ENCODE measurements at places on chromosomes 11 and 22. TPM values are rescaled to one million over a fixed set of nuclear protein-coding genes. Genes with fewer than 3 reads are reported as not detected.
A peak's percentile ranks its signal among the peaks of the same experiment; 100 is the strongest.

- peaks cover 81% of the 10 kb centered on the region for H3K4me1 ChIP-seq
- no peak for DNase-seq
- no peaks in the 10 kb centered on the region for H3K27me3 ChIP-seq
- peaks cover 48% of the 10 kb centered on the region for H3K36me3 ChIP-seq
- H3K4me3 ChIP-seq: peak overlapping the region; percentile 26
These were observed 7.4 kb downstream of the EHD1 start for GRCh38 chr11:64870893-64871466.

GRCh38 chr11:70745451-70745850 is 347.1 kb downstream of the CTTN start:
- no peaks in the 10 kb centered on the region for H3K27me3 ChIP-seq
- no peak overlapping the region for H3K4me3 ChIP-seq
- peaks cover 3% of the 10 kb centered on the region for H3K36me3 ChIP-seq
- H3K27ac ChIP-seq: no peak overlapping the region

- no peak for DNase-seq
- no peak overlapping the region for H3K4me3 ChIP-seq
- peaks cover 7% of the 10 kb centered on the region for H3K4me1 ChIP-seq
- H3K27ac ChIP-seq: no peak overlapping the region
- no peaks in the 10 kb centered on the region for H3K27me3 ChIP-seq
These were observed 123.3 kb downstream of the METTL15 start for GRCh38 chr11:28231475-28231874.

GRCh38 chr22:43722444-43722843 is 89.7 kb downstream of the EFCAB6 start:
- no peak for DNase-seq
- no peaks in the 10 kb centered on the region for H3K27me3 ChIP-seq
- no peaks in the 10 kb centered on the region for H3K36me3 ChIP-seq
- no peaks in the 10 kb centered on the region for H3K4me1 ChIP-seq
- H3K27ac ChIP-seq: no peak overlapping the region

- no peak for DNase-seq
- no peaks in the 10 kb centered on the region for H3K27me3 ChIP-seq
- no peaks in the 10 kb centered on the region for H3K4me1 ChIP-seq
- H3K4me3 ChIP-seq: no peak overlapping the region
These were observed 531.1 kb downstream of the BRD1 start for GRCh38 chr22:49296561-49296960.

DNA sequence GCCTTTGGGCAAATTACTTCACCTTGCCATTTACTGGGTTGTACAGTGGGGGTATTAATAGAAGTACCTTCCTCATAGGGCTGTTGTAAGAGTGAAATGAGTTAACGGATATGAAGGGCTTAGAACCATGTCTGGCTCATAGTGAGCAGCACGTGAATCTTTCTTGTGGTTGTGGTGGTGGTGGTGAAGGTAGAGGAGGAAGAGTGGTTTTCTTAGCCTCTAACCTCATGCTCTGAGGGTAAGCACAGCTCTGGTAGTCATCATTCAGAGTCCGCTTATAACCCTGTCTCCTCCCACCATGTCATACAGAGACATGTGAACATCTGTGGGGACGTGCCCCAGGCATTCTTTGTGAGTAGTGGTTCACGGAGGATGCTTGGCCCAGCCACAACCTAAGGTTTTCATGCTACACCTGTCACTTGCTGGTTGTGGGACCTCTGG is 43.6 kb downstream of the TEAD1 start:
- no peaks in the 10 kb centered on the region for H3K36me3 ChIP-seq
- DNase-seq: no peak
- H3K4me3 ChIP-seq: no peak overlapping the region
- no peaks in the 10 kb centered on the region for H3K27me3 ChIP-seq
- H3K4me1 ChIP-seq: peaks cover 25% of the 10 kb centered on the region

DNA sequence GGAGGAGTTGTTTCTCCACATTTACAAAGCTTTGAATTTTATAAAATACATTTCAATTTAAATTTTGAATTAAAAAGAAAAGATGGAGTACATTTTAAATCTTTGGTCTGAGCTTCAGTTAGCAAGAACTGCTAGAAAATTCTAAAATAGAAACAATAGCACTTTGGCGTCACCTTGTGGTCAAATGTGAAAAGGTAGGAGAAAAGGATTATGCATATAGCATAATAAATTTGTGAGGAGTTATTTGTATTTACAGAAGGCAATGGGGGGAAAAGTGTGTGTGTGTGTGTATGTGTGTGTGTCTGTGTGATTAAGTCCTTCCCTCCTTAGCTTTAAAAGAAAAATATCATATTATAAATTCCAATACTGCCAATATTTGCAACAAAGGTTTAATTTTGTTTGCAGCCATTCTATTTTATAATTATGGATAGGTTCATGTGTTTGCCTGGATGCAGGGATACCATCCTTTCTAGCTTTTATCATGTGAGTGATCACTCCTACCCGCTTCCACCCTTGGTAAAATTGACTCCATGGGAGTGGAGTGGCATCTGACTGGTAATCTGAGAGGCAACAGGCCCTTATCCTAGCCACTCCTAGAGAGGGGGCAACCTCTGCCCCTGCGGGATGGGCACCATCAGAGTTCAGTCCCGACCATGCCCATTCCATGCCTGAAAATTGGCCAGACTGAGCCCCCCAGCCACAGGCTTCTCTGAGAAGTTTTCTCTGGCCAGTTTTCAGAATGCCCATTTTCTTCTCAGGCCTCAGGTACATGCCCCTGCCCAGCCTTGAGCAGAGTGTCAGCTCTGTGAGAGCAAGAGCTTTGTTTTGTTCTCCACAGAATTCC is 13.6 kb upstream of the LGR4 start:
- DNase-seq: peak; percentile 85
- no peaks in the 10 kb centered on the region for H3K4me1 ChIP-seq
- 0 out of 2 replicates have a peak, but pooled peaks cover 2% of the 10 kb centered on the region for H3K36me3 ChIP-seq
- H3K27ac ChIP-seq: no peak overlapping the region
- no peaks in the 10 kb centered on the region for H3K27me3 ChIP-seq

DNA sequence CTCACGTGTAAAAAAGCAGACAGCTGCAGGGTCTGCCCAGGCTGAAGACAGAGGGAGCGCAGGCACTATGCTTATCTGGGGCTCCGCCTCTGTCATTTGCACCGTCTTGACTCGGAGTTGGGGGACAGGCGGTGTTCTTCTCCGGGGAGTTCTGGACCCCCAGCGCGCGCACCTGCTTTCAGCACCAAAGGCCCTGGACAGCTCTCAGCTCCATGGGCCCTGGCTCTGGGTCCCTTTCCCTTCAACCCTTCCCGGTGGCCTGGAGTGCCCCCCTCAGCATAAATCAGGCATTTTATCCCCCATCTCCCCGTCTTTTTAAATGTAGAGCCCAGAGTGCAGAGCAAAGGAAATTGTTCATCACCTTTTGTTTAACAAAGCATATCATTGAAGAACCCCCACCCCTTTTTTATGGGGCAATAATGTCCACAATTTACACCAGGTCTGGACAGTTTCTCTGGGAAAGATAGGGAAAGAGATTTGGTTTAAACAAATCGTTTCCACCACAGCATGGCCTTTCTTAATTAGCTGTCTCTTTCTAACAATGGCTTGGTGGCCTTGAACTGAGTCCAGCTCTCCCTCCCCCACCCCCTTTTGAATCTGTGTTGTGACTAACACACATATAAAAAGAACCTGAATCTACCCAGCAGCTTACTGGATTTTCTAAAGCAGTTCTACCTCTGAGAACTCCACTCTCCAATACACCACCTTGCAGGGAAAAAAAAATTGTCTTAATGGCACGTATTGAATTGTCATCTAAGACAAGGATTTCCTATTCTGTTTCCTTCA is 1.7 kb downstream of the SEZ6L start:
- DNase-seq: no peak
- H3K4me1 ChIP-seq: no peaks in the 10 kb centered on the region
- H3K36me3 ChIP-seq: no peaks in the 10 kb centered on the region
- H3K4me3 ChIP-seq: no peak overlapping the region
- no peak overlapping the region for H3K27ac ChIP-seq

DNA sequence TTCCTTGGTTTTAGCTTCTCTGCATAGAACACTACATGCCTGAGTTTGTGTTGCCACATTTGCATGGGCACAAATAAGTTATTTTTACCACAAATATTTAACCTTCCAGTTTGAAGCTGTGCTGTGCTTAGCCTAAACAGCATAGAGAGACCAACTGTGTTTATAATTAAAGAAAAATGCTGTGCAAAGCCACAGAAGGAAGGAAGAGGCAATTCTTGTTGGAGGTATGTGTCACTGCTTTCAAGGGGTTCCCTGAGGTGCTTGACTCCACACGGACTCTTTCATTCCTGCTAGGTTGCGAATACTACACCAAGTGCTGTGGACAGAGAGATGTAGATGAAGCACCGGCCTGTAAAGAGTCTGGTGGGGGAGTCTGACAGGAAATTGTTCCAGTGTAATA is 47.6 kb upstream of the OLFML1 start:
- H3K4me3 ChIP-seq: no peak overlapping the region
- no peak overlapping the region for H3K27ac ChIP-seq
- no peaks in the 10 kb centered on the region for H3K36me3 ChIP-seq
- H3K4me1 ChIP-seq: no peaks in the 10 kb centered on the region

DNA sequence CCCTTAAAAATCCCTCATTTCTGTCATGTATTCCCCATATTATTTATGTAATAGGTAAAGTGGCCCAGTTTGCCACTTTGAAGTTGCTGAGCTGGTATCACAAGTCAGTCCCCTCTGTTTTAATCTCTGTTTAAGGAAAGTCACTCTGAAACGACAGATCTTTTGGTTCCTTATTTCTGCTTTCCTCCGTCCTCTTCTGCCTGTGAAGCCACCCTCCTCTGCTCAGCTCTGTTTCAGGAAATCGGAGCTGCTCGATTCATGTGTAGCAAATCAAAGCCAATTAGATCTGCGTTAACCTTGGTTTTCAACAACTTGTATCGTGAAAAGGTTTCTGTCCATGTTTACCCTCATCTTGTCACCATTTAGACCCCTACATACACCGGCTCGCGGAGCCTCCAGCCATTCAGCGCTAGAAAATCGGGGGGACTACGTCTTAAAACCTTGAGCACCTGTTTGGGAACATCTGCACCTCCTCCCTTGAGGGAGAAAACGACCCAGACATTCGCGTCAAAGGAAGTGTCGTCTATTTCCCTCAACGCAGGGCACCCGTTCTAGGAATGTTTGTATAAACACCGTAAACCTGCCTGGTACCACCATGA is 576 bp upstream of the SC5D start:
- H3K36me3 ChIP-seq: no peaks in the 10 kb centered on the region
- H3K4me3 ChIP-seq: peak overlapping the region; percentile 89
- H3K4me1 ChIP-seq: peaks cover 15% of the 10 kb centered on the region
- no peaks in the 10 kb centered on the region for H3K27me3 ChIP-seq
- DNase-seq: peak; percentile 40

- no peak overlapping the region for H3K27ac ChIP-seq
- H3K36me3 ChIP-seq: no peaks in the 10 kb centered on the region
- DNase-seq: no peak
- no peaks in the 10 kb centered on the region for H3K27me3 ChIP-seq
These were observed 1156.9 kb downstream of the BRD1 start for GRCh38 chr22:48670731-48671130.

GRCh38 chr11:121761186-121761585 is 308.4 kb upstream of the SORL1-AS1 start:
- H3K4me1 ChIP-seq: no peaks in the 10 kb centered on the region
- H3K27ac ChIP-seq: no peak overlapping the region
- no peak for DNase-seq
- H3K27me3 ChIP-seq: peaks cover 33% of the 10 kb centered on the region

DNA sequence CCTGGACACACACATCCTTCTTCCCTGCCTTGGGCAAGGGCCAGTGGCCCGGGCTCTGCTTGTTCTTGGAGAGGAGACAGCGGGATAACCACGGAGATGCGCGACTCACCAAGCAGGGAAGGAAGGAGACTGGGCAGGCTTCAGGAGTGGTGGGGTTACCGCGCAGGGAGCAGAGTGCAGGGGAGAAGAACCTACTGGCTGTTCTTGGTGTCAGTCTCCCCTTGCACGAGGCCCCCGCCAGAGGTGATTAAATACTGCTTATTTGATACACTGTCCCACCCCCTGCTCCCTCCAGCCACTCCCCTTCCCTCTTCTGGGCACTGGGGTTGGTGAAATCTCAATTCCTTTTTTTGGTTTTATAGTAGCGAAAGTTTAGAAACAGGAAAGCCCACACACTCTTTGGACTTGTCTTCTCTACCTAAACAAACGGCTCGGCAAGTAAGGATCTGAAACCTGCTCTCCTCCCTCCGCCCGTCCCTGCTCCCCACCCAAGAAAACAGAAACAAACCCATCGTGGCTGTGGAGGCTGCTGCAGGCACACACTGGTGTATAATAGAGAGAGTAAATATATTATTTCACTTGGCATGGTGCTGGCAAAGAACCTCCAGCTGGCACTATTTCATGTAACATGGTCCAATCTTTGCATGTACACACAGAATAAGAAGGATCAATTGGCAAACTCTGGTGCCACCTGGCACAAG is 10.8 kb downstream of the LARGE2 start:
- H3K4me3 ChIP-seq: no peak overlapping the region
- H3K27ac ChIP-seq: no peak overlapping the region
- no peaks in the 10 kb centered on the region for H3K27me3 ChIP-seq
- no peaks in the 10 kb centered on the region for H3K36me3 ChIP-seq
- H3K4me1 ChIP-seq: peaks cover 7% of the 10 kb centered on the region
- DNase-seq: peak; percentile 21

GRCh38 chr11:86301742-86302091 is 323 bp upstream of the HIKESHI start:
- H3K4me3 ChIP-seq: peak overlapping the region; percentile 97
- 0 out of 2 replicates have a peak, but pooled peaks cover 4% of the 10 kb centered on the region for H3K4me1 ChIP-seq
- H3K27ac ChIP-seq: no peak overlapping the region
- H3K36me3 ChIP-seq: no peaks in the 10 kb centered on the region
- DNase-seq: no peak
- H3K27me3 ChIP-seq: no peaks in the 10 kb centered on the region

DNA sequence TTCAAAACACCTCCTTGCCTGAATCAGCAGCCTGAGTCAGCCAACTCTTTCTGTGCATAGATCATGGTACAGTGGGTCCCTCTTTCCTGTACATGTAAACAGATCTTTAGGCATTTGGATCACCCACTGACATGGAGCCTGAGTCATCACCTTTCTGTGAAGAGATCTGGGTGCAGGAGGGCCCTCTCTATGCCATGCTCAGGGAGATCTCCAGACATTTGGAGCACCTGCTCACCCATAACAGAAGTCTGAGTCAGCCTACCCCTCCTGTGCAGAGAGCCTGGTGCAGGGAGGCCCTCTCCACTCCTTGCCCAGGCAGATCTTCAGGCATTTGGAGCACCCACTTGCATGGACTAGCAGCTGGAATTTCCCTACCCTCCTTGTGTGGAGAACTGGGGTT is 56.2 kb upstream of the GLYAT start:
- DNase-seq: peak; percentile 80
- H3K4me1 ChIP-seq: peaks cover 7% of the 10 kb centered on the region
- H3K4me3 ChIP-seq: no peak overlapping the region

- peaks cover 53% of the 10 kb centered on the region for H3K27me3 ChIP-seq
- no peak overlapping the region for H3K27ac ChIP-seq
- H3K4me1 ChIP-seq: no peaks in the 10 kb centered on the region
These were observed 48.1 kb upstream of the GRAMD1B start for GRCh38 chr11:123381817-123382554.

GRCh38 chr22:38871360-38872171 is 450 bp downstream of the CBX6 start:
- peaks cover 24% of the 10 kb centered on the region for H3K4me1 ChIP-seq
- peaks cover 8% of the 10 kb centered on the region for H3K36me3 ChIP-seq
- DNase-seq: no peak
- H3K27ac ChIP-seq: peak overlapping the region; percentile 34

The RFPL3 gene
- not detected for total RNA-seq

The MAP6 gene
- 1.3 TPM for total RNA-seq

The FOSL1 gene
- 656 TPM for total RNA-seq

The OR52I1 gene
- total RNA-seq: not detected

The OR51B2 gene
- total RNA-seq: 0.11 TPM

All from PC-3 (cell line).